Fibroblast of upper back skin (primary cell): ENCODE measurements at places on chromosomes 5 and 9.

- DNase-seq, result no peak
Measured at GRCh38 chr5:159342840-159343239, 12.6 kb upstream of the IL12B start.

DNA sequence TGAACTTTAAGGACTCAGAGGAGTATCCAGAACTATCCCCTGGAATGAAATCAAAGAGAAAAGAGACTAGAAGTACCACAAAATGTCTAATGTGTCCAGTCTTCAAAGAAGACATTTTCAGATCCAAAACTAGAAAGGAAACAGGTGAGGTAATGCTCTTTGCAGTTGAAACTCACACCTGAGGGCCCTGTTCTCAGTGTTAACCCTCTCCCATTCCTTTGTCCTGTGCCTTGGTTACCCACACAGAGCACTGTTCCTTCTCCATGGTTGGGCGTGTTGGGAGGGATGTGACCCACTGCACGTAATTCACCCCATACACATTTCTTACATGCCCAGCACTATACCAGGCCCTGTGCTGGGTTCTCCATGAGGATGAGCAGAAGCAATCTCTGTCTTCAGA is 21.3 kb downstream of the MSANTD3 start:
- no peak for DNase-seq

GRCh38 chr9:19922476-19923118 is 133.8 kb upstream of the SLC24A2 start:
- DNase-seq, result peak; percentile 75

GRCh38 chr5:76425928-76426804 is 23.1 kb downstream of the IQGAP2 start:
- peak; percentile 25 for DNase-seq

- no peak for DNase-seq
Measured at GRCh38 chr5:535846-536698, 11.8 kb upstream of the SLC9A3 start.

- DNase-seq, result no peak
Measured at GRCh38 chr5:39063037-39063436, 11.2 kb downstream of the RICTOR start.

DNA sequence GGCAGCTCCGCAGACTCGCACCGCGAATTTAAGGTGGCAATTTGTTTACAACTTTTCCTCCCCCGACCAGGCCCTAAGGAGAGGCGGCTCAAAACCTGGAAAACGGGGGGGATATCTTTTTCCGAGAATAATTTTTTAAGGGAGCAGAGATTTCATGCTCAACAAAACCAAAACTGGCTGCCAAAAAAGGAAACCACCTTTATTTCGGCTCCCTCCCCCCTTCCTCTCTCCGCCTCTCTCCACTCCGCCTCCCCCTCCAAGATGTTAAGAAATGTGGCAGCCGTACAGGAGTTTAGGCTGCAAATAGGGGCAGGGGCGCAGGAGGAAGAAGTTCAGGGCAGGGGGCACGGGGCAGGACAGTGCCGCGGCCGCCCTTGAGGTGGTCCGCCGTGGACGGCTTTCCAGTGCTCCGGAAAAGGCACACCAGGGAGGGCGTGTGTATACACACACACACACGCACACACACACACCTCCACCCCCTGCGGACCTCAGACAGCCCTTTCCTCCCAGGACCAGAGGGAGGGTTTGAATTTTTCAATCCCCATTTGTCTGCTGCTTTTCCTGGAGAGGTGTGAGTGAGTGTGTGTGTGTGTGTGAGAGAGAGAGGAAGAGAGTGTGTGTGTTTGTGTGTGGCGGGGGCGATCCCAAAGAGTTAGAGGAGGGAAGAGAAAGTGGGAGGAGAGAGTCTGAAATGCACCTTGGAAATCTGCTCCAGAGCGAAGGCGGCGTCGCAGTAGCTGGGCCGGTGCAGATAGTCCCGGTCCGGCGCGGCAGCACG is 9.1 kb downstream of the PTCH1 start:
- DNase-seq, result peak; percentile 85

- no peak for DNase-seq
Measured at GRCh38 chr5:84706678-84707641, 322.3 kb upstream of the EDIL3 start.

GRCh38 chr5:19196631-19197030 is 791.4 kb downstream of the CDH18 start:
- no peak for DNase-seq
